ENCODE measurements at places on chromosomes 4 and X.

GRCh38 chrX:6384371-6384770 is 150.5 kb downstream of the VCX3A start:
- DNase-seq: no peak

DNA sequence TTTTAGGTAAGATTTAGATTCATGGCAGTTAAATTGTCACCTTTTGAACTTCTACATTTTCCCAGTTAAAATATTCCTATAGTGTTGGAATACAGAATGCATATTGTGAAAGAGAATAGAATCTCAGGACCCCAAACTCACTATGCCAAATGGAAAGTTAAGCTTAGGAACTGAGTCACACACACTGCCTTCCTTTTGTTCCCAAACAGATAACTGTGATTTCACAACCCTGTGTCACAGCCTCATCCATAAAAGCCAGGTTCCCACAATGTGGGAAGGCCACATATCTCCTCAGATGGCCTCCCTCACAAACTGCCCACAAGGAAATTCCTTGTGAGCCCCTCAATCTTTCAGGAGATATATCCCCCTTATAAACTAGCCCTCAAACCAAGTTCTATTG is 94.7 kb upstream of the HPF1 start:
- DNase-seq: no peak

DNA sequence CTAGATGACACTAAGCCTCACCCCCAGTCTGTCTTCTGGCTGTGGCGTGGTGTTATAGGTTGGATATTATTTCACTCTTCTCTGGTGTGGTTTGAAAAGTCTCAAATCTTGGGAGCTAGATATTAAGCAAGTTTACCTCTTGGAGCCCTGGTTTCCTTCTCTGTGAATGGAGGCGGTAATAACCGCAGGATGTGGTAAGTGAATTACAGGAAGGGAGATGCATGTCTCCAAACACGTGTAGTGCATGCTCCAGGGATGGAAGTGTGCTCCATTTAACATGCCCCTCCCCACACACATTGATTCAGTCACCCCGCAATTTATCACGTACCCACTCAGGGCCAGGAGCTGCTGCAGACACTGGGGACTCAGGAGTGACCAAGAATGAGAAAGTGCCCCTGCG is 4.9 kb downstream of the ZNF275 start:
- no peak for DNase-seq

DNA sequence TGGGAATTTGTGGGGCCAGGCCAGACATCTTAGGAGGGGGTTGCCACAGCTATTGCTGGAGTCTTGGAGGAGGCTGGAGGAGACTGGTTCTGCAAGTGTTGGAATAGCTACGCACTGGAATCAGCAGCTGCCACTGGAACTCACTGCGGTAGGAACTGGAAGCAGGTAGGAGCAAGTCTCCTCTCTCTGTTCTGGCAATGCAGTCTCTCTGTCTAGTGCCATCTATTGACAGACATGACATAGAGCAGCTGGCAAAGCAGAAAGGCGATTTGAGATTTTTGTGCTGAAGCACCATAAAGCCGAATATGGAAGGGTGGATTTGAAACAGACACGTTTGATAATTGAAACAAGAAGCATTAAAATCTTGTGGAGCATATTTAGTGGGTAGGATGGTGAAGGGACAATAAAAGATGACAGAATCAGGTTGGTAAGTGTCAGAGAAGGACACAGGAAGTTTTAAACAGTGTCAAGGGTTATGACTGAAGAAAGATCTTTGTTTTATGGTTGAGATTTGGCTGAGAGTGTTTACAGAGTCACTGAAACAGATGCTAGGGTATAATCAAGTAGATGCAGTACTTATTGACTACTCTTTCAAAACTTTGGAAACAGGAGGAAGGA is 23.5 kb upstream of the SYNPO2 start:
- DNase-seq: no peak

- no peak for DNase-seq
Observed at GRCh38 chr4:137623013-137623412, 90.7 kb upstream of the PCDH18 start.

DNA sequence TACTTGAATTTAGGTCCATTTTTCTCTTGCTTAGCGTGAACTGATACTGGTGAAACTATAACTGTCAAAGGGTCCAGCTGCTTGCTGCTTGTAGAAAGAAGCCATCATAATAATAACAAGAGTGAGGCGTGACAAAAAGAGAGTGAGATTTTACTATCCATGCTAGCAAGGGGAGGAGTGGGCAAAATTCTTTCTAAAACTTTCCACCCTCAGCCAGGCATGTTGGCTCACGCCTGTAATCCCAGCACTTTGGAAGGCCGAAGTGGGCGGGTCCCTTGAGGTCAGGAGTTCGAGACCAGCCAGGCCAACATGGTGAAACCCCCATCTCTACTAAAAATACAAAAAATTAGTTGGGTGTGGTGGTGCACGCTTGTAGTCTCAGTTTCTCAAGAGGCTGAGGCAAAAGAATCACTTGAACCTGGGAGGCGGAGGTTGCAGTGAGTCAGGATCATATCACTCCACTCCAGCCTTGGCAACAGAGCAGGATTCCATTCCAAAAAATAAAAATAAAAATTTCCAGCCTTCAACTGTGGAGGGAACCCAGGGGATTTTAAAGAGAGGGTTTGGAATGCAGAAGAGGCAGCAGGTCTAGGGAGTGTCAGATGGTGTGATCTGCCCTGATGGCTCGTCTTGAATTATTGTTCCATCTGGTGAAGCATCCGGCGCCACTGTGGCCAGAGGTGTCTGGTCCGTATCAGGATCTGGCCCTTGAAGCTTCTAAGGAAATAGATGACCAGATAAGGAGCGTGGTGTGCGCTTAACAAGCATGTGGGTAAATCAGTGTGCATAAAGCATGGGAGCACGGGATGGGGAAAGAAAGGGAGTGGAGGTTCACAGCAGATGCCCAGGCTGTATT is 51.8 kb downstream of the LRP2BP start:
- no peak for DNase-seq

- DNase-seq: no peak
Observed at GRCh38 chr4:5660185-5660584, 48.2 kb downstream of the EVC2 start.

DNA sequence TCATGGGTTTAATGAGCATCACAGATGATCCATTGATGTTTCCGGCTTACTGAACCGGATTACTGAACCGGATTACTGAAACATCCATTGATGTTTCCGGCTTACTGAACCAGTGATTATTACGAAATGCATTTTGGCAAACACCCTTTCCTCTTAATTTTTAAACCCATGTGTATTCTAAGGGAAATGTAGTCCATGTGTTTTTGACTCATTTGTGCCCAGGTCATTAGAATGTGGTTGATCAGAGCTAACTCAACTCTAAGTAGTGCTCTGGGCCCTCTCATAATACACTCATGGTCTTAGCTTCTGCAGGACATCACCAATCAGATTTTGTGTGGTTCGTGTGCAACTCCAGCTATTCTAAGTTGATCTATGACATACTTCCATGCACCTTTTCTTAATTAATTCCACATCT is 141.6 kb downstream of the SPATA18 start:
- DNase-seq: no peak

- DNase-seq: no peak
Observed at GRCh38 chr4:17577665-17578481, 875 bp downstream of the LAP3 start.

- no peak for DNase-seq
Observed at GRCh38 chr4:109385260-109385659, 48.4 kb upstream of the SEC24B start.

DNA sequence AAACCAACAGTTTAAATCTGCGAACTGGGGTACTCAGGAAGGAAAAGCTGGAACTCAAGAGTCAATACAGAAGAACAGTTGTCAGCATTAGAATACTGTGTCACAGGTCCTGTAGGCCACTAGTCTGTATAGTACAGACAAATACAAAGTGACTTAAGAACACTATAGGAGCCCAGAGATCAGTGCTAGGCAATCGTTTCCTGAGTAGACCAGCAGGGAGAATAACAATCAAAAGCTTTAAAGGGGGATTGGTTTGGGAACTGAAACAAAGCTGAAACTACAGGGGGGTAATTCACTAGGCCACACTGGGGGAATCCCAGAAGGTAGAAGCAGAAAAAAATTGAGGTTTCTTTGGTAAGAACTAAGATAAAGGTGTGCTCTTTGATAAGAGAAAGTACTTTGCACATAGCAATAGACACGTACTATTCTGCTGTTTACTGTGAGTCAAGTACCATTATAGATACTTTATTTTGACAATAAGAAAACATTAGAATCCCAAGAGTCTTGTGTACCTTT is 339.7 kb downstream of the PCDH19 start:
- no peak for DNase-seq

- no peak for DNase-seq
Observed at GRCh38 chr4:102518703-102519131, 17.6 kb downstream of the NFKB1 start.

- no peak for DNase-seq
Observed at GRCh38 chr4:525660-526059, 26.6 kb downstream of the PIGG start.

DNA sequence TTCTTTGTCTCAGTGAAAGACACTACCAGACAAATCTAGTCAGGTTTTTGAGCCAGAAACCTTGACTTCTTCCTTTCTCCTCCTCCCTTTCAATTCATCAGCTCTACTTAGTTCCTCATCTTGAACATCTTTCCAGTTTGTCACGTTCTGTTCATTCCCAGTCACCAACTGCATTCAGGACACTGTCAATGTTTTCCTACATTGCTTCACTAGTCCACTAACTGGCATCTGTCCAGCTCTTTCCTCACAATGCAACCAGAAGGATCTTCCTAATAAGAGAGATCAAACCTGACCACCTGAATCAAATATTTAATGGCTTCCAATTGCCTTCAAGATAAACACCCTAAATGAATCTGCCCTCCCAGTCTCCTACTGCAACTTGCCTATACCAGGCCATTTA is 52.5 kb downstream of the SYNPO2 start:
- DNase-seq: no peak

GRCh38 chr4:1255699-1256098 is 6.8 kb upstream of the CTBP1 start:
- no peak for DNase-seq

- no peak for DNase-seq
Observed at GRCh38 chr4:79679859-79680258, 271.8 kb upstream of the GK2 start.

Data from stimulated activated CD4-positive, alpha-beta T cell treated with anti-CD3 and anti-CD28 coated beads, TNF-alpha, amount 100 ng/mL, for 4 hours (primary cell).